Stimulated activated CD4-positive, alpha-beta T cell treated with anti-CD3 and anti-CD28 coated beads, Interleukin-1b, Interleukin-23, amount 100 ng/mL, for 1 hour (primary cell): ENCODE measurements at places on chromosomes 7 and 10.

DNA sequence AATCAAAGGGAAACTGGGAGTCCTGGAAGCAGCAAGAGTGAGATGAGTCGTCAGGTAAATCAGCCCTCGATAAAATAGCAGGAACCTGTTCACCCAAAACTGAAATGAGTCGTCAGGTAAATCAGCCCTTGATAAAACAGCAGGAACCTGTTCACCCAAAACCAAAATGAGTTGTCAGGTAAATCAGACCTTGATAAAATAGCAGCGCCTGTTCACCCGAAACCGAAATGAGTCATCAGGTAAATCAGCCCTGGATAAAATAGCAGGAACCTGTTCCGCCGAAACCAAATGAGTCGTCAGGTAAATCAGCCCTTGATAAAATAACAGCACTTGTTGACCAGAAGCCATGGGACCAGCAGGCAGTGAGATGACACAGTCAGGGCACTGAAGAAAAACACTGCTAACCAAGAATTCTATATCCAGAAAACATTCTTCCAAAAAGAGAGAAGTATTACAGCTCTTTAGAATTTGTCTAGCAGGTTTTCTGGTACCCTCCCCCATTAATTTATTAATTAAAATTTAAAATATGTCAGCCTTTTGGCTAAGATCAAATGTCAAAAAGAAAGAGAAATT, 3.4 kb upstream of the CYP2E1 start:
- no peak for DNase-seq

GRCh38 chr10:98326621-98327027, 58.6 kb upstream of the LOXL4 start:
- no peak for DNase-seq

DNA sequence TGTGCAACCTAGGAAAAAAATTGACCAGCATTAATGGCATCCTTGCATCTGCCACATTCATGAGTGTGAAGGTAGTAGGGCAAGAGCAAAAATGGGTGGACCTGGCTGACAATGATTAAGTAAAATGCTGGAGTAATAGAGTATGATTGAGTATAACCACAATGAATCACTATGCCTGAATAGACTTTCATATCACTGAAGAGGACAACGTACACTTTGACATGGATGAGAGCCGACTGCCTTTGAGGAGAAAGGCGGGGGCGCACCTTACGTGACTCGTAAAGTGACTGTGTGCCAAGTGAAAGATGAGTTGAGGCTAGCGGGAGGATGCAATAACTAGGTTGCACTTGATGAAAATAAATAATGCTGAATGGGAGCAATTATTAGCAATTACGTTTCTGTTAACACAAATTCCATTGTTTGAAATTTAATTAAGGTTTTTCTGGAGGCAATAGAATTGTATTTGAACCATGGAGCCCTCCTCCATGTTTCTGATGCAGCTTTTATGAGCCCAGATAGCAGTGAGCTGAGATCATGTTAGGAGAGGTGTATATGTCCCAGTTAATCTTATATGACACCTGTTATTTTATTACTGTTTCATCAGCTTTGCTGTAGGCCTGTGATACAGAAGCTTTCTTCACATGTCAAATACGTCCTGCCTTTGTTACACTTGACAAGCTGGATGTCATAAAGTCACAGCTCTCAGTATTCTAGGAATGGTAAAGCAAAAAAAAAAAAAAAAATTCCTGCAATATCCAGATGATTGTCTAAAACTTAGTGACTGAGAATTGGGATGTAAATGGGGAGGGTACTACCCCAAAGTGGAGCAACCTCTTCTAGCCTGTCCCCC, 596.5 kb downstream of the NXPH1 start:
- no peak for DNase-seq

DNA sequence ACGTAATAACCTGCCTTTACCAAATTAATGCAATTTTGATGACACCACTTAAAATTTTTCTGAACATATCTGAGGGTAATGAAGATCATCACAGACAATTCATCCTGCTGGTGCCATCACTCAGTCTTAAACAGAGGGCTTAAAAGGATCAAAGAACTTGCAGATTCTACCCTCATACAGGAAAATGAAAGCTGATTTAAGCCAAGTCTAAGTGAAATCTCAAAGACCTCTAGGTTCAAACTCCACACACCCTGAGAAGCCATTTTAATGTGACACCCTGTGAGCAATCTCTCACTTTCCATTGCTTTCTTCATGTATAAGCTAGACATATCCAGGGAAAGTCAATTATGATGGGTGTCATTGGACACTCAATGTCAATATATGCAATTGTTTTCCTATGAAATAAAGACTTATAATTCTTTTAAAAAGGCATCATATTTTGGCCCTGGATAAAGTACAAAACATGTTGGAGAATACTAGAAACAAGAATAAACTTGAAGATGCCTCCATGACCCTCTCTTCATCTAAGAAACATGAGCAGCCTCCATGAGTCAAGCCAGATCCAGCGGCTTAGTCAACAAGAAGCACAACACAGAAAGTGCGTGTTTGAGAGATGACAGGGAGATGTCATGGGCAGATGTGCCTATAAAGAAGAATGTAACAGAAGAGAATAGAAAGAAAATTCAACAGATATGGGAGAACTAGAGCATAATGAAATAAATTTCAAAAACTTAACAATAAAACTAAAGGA, 291.9 kb downstream of the PARD3 start:
- DNase-seq, result no peak

DNA sequence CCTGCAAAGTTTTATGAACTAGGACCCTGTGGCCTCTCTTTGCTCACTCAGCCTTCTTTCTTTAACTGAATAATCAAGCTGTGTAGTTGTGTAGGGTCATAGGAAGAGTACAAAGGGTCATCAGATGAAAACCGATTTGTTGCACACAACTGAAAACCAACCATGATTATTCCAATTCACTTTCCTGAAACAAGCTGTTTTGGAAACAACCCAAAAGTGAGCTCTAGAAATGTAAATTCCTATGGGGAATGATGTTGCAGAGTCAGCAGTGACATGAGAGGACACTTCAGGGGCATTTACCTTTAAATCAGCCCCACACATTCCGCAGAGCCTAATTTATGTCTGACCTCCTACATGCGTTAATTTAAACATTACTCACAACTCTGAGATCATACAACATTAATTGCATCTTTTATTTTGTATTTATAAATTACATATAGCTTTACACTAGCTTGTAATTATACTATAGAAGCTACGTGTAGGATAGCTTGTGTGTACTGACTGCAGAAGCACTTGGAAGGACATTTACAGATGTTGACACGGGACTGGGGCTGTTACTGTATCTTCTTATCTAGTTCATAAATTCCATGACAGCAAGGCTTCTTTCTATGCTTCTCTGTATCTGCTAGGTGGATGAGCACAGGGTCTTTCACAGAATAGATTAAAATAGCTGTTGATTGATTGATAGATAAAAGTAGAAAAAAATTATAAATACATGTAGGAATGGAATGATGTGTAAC, 139.9 kb upstream of the AKR1E2 start:
- no peak for DNase-seq

GRCh38 chr7:28700096-28700495, 258.0 kb downstream of the TRIL start:
- no peak for DNase-seq

- no peak for DNase-seq
These were observed 5.6 kb downstream of the HTRA1 start for GRCh38 chr10:122466951-122467381.

GRCh38 chr7:21352540-21353387, 75.1 kb upstream of the SP4 start:
- no peak for DNase-seq

GRCh38 chr10:28928484-28928883, 251.2 kb downstream of the BAMBI start:
- DNase-seq, result no peak

DNA sequence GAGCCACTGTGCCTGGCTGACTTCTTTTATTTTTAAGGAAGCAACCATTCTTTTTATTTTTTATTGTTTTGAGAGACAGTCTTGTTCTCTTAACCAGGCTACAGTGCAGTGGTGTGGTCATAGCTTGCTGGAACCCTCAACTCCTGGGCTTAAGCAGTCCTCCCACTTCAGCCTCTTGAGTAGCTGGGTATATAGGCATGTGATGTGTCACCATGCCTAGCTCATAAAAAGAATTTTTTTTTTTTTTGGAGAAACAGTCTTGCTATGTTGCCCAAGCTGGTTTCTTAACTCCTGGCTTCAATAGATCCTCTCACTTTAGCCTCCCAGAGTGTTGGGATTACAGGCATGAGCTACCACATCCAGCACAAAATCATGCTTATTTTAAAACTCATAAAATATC, 5.8 kb downstream of the MCU start:
- no peak for DNase-seq

DNA sequence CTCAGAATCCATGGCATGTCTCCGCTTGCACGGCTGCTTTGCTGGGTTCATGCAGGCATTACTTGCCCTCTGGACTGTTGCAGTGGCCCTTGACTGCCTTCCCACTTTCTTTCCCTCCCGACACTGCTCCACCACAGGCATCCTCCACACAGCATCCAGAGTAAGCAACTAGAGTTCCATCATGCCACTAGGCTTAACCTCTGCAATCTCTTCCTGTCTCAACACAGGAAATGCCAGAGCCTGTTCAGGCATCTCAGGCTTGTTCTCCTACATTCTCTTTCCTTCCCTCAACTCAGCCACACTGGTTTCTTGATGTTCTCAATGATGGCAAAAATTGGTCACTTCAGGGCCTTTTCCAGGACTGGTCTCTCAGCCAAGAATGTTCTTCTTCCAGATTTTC, 284.5 kb upstream of the KLF6 start:
- no peak for DNase-seq

- DNase-seq, result no peak
These were observed 6.1 kb downstream of the FFAR4 start for GRCh38 chr10:93572606-93573005.

DNA sequence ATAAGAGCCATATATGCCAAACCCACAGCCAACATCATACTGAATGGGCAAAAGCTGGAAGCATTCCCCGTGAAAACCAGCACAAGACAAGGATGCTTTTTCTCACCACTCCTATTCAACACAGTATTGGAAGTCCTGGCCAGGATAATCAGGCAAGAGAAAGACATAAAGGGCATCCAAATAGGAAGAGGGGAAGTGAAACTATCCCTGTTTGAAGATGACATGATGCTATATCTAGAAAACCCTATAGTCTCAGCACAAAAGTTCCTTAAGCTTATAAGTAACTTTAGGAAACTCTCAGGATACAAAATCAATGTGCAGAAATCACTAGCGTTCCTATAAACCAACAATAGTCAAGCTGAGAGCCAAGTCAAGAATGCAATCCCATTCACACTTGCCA, 23.8 kb upstream of the STARD3NL start:
- DNase-seq, result no peak

DNA sequence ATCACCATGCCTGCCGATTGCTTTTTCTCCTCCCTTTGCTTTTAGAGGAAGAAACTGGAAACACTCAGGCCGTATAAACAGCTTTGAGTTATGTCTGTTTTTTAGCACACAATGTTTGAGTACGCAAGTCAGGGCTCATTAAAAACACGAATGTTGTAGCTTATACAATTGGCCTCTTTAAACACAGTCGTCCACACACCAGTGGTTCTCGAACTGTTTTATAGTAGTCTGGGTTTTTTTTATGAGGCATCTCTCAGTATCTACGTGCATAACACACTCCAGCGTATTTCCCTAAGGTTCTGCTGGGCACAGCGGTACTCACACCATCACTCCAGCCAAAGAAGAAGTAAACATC, 13.4 kb upstream of the CARD11 start:
- no peak for DNase-seq

DNA sequence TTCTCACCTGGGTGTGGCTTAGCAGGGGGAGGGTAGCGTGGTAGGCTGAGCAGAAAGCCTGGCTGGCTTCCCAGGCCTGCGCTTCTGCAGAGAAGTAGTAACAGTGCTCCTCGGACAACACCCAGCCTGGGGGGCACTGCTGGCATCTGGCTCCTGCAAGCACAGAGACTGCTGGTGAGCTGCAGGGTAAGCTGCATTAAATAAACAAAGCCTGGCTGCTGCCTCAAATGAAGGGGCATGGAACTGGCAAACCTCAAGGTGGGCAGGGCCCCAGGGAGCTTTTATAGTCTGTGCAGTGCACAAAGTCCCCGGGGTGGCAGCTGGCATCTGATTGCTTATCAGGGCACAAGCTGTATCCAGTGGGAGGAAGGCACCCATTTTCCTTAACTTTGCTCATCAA, 3.9 kb downstream of the KLRG2 start:
- no peak for DNase-seq

DNA sequence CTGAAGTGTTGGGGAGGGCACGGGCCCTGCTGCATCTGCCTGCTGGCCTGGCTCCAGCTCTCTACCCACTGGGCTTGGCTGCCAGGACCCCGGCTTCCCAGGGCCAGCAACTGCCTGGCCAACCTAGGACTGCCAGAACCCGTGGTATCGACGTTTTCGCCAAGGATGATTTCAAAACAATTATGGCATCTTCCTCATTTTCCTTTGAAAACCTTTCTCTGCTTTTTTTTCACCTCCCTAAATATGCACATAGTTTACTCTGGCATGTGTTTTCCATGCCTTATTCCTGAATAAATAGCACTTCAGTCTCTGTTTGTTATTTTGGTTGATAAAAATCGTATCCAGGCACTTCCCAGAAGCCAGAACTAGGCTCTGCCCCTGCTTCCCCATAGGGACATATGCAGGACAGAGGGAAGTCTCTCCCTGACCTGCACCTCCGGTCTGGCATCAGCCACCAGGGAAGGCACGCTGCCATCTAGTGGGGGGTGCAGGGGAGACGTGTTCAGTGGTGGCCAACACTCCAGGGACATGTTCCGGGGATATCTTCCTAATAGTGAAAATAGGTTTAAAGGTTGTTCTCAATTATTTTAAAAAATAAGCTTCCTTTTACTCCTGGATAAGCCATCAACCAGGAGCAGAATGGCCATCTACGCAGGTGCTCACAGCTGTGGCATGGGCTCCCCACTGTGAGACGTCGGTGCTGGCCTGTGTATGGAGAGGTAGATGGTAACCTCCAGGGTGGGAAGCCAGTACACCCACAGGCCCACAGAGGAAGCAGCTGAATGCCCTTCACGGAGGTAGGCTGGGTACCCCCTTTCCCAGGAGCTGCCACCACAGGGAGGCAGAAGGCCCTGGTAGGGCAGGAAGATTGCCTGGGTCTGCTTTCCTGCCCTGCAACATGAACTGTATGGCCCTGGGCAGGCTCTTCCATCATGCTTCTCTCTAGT, 30.7 kb upstream of the ANTXRL start:
- peak; percentile 30 for DNase-seq

DNA sequence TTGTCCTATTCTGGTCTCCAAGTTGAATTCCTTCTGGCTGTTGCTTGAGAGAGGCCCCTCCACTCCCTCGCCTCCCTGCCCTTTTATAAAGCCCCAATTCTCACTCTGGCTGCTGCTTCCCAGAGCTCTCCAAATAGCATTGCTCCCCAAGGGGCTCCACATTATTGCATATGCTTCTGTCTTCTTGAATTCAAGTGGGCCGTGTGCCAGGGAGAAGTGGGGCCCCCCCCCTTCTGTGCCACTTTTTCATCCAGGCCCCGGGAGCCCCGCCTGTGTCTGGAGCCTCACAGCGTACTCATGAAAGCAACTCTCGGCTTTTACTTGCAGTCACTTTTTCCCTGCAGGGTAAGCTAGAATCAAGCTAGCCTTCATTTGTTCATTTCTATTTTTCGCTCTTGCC, 265.1 kb downstream of the CCSER2 start:
- DNase-seq, result no peak
